Cerebellum (tissue), 4 donors: ENCODE measurements at places on chromosomes 12 and 14. TPM values are rescaled to one million over a fixed set of nuclear protein-coding genes. Genes with fewer than 3 reads are reported as not detected.

TSHR gene
- total RNA-seq, result 1.5 TPM

HHIPL1 gene
- total RNA-seq, result 4.3 TPM

DIO3 gene
- 6.1 TPM for total RNA-seq

DYNLL1 gene
- 149 TPM for total RNA-seq
